ENCODE measurements at places on chromosomes 16 and 17.

- no peak for DNase-seq
These were observed 40.0 kb upstream of the DLX4 start for GRCh38 chr17:49928837-49929475.

GRCh38 chr17:46976626-46977270 is 2.3 kb downstream of the RPRML start:
- DNase-seq, result no peak

GRCh38 chr16:67613808-67614207 is 31.1 kb upstream of the CARMIL2 start:
- no peak for DNase-seq

DNA sequence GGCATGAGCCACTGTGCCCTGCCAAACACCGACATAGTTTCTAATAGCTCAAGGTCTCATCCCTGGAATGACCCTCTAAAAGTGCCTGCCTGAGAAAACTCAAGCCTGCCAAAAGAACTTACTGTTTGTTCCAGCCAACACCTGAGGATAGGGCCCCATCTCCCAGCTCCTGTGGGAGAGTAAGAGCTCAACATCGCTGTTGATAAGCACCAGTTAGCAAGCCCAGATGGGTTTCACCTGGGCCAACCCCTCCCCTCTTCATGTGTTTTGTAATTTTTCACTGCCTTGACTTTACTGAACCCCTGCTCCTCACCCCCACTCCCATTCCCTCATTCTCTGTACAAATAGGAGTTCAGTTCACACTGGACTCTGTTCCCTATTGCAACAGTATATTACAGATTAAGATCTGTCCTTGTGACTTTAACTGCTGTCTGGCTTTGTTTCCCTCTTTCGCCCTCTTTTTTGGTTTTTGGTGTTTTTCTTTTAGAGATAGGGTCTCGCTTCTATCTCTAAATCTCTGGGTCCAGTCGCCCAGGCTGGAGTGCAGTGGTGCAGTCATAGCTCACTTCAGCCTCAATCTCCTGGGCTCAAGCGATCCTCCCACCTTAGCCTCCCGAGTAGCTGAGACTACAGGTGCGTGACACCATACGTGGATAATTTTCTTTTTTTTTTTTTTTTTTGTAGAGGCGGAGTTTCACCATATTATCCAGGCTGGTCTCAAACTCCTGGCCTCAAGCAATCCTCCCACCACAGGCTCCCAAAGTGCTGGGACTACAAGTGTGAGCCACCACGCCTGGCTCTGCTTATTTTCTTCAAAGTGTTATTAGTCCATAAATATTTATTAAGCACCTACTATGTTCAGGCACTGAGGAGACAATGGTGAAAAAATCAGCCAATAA is 12.3 kb downstream of the NUPR1 start:
- DNase-seq, result no peak

DNA sequence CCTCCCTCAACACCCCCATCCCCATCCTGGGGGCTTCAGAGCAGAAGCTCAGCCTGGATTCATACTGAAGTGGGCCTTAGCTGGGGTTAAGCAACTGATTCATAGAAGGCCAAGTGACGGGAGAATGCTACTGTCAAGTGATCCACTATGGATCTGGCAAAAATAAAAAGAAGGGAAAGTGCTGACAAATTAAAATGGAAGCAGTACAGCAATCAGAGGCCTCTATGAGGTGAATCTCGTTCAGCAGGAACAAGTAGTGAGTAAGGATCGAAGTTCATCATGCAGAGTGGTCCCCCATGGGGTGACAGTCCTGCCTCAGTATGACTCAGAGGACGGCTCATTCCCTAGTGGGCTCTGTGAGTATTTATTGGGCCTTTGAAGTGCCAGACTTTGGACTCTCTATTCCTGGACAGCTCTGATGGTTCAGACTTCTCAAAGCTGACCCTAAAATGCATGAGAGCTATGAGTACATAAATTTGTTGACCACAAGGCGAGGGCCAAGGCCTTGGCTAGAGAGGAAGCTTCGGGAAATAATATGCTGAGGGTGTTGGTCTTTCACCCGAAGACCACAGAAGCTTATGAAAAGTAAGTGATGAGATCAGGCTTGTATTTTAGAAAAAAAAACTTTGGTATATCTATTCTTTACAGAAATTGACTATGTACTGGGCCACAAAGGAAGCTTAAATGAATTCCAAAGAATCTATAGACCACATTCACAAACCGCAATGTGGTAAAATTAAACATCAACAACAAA is 5.3 kb upstream of the NSMCE1 start:
- peak; percentile 80 for DNase-seq

- DNase-seq, result no peak
These were observed 150.2 kb upstream of the CACNG5 start for GRCh38 chr17:66684731-66685130.

DNA sequence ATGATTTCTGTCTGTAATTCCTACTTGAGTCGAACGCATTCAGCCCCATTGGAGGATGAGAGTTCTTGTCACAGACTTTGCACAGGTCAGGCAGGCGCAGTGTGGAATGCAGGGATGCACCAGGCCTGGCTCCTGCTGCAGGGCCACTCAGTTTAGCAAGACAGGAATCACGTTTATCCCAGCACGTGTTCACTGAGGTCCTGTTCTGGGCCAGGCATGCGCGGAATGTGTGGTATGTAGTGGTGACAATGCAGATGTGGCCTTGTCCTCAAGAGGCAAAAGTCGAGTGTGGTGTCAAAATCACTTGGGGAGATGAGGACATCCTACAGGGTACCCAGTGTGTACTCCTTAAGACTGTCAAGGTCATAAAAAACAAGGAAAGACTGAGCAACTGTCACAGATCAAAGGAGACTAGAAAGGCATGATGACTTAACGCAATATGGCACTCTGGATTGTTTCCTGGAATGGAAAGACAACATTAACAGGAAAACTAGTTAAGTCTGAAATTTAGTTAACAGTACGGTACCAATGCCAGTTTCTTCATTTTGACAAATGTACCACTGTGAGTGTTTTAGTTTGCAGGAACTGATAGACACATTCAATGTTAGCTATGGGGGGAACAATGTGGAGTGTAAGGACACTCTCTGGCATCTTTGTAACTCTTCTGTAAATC is 121.5 kb upstream of the ADAMTS18 start:
- DNase-seq, result no peak

DNA sequence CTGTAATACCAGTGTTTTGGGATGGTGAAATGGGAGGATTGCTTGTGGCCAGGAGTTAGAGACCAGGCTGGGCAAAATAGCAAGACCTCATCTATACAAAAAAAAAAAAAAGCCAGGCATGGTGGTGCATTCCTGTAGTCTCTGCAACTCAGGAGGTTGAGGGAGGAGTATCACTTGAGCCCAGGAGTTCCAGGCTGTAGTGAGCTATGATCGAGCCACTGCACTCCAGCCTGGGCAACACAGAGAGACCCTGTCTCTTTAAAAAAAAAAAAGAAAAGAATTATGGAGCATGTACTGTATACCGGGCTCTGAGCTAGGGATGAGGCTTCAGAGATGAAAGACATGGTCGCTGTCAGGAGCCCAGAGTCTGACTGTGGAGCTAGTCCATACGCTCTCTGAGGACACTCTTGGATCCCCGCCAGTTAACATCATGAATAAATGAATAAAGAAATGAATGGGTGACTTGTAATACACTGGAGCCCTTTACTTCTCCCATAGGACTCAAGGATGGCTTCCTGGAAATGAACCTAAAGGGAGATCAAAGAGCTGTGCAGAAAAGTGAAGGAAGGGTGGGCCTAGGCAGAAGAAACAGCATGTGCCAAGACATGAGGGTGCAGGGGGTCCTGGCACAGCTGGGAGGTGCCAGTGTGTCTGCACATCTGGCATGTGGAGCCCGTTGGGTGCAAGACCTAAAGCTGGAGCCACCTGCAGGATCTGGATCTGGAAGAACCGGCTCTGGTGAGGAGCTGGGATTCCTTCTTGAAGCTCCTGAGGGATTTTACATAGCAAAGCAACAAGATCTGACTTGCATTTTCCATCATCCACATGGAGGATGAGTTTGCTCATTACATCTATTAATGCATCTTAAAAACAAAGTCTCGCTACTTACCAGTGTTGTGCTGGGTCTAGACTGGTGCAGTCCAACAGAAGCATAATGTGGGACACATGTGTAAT is 120.4 kb downstream of the IRX3 start:
- no peak for DNase-seq

GRCh38 chr16:57373117-57373947 is 1.0 kb downstream of the CX3CL1 start:
- DNase-seq, result no peak

DNA sequence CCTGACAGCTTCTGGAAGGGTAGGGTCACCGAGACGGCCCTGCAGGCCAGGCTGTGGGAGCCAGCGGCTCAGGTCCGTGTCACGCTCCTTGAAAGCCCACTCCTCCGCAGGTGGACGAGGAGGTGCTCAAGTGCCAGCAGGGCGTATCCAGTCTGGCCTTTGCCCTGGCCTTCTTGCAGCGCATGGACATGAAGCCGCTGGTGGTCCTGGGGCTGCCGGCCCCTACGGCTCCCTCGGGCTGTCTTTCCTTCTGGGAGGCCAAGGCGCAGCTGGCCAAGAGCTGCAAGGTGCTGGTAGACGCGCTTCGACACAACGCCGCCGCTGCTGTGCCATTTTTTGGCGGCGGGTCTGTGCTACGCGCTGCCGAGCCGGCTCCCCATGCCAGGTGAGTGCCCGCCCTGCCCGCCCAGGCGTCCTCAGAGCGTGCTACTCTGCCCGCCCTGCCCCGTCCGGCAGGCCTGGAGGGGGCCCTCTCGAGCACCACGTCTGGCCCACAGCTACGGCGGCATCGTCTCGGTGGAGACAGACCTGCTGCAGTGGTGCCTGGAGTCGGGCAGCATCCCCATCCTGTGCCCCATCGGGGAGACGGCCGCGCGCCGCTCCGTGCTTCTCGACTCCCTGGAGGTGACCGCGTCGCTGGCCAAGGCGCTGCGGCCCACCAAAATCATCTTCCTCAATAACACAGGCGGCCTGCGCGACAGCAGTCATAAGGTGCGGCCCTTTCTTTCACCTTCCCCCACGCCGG is 1.3 kb downstream of the NAGS start:
- no peak for DNase-seq

- DNase-seq, result no peak
These were observed 6.3 kb upstream of the ITGA3 start for GRCh38 chr17:50049636-50050035.

GRCh38 chr16:11976850-11977375 is 379 bp downstream of the SNX29 start:
- no peak for DNase-seq

DNA sequence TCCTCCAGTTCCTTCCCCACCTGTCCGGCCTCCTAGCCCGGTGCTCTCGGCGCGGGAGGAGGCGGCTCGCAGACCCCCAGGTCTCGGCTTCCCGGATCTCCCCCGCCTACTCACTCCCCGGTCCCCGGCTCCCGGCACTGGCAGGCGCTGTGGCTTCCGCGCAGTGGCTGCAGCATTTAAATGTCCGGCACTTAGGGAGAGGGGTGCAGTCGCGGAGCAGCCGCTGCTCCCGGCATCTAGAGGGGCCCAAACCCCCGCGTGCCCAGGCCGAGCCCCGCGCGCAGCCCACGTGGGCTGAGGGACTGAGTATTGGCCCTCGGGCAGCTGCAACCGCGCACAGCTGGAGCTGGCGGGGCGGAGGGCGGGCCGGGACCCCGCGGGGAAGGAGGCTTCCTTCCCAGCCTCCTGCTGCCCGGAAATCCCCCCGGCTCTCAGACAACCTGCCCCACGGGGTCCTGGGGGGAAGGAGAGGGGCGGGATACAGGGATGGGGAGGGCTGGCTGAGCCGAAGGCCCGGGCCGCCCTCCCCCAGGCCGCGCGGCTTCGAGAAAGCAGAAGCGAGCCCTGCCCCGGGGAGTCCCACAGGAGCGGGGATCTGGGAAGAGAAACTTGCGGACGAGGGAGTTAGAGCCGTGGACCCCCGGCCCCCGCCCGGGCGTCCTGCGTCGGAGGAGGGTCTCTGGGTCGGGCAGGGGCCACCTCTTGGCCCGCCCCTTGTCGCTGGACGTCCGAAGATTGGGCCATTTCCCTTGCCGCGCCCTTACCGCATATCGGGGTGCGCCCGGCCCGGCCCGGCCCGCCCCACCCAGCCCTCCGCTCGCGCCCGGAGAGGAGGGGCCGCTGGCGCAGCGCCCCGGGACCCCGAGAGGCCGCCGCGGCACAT is at the start of gene MMP25:
Gene MMP25, plus strand, starts transcription at position 804 of the 883 bp plus-strand sequence. CDS start 357 bp downstream, outside the sequence.
- DNase-seq, result no peak

DNA sequence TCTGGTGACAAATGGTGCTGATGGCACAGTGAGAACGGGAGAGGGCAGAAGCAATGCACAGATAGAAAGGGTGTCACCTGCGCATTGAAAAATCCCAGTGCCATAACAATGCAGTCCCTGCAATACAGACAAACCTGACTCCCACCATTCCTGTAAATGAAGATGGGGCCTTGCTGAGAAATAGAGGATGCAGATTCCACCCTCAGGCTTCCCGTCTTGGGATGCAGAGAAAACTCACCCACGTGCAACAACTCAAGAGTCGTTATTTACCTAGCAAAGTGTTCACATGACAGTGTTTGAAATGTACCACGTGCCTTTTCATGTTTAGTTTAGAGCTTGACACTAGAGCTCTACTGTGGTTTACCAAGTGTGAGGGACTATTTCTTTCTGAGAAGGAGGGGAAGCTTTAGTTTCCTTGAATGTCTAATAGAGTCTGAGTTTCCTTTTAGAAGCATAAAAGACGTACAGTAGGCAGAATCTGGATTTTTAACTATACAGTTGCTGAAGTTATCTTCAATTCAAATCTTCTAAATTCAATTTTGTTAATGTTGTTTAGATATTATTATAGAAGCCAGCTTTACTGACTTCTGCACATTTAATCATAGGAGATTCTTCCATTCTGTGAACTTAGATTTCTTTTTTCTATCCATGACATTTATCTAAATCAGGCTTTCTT is 35.6 kb downstream of the WWOX start:
- no peak for DNase-seq

GRCh38 chr16:3839402-3840184 is 40.9 kb downstream of the CREBBP start:
- no peak for DNase-seq

- no peak for DNase-seq
These were observed 74.7 kb upstream of the CIBAR2 start for GRCh38 chr16:85187002-85187401.

DNA sequence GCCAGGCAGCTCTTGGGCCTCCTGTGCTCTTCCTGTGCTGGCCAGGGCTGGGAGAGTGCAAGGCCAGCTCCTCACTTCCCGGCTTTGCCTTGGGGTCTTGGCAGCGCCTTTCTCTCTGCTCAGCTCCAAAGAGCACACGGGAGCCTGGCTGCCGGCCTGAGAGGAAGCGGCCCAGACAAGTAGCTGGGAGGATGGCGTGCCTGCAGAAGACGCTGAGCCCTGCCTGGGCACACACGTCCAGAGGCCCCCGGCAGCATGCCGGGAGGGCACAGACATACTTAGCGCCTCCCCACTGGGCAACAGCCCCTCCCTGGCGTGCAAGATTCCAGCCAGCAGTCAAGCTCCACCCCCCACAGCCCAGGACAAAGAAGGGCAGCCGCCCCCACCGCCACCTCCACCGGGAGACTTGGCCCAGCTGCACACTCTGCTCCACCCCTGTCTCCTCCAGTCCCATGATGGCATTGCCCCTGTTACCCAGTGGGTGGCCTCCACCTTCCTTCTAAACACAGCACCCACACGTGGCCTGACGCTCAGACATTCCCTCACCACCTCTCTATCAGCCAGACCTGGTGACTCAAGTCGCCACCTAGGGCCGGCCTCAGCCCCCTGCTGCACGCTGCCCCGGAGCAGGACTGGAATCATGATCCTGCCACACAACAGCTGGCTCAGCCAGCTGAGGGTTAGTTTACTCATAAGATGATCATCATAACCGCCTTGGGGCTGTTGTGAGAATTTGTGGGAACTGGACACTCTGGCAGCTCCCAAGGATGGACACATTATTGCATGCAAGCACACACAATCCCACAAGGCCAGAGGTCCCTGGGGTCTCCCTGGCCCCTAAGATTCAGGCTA is 12.4 kb downstream of the SGCA start:
- DNase-seq, result peak; percentile 96

Measured in smooth muscle cell of the brain vasculature (primary cell).